ENCODE measurements at places on chromosomes 4 and X. TPM values are rescaled to one million over a fixed set of nuclear protein-coding genes. Genes with fewer than 3 reads are reported as not detected.

GRCh38 chr4:73676861-73677323, 56.7 kb upstream of the RASSF6 start:
- DNase-seq = no peak

DNA sequence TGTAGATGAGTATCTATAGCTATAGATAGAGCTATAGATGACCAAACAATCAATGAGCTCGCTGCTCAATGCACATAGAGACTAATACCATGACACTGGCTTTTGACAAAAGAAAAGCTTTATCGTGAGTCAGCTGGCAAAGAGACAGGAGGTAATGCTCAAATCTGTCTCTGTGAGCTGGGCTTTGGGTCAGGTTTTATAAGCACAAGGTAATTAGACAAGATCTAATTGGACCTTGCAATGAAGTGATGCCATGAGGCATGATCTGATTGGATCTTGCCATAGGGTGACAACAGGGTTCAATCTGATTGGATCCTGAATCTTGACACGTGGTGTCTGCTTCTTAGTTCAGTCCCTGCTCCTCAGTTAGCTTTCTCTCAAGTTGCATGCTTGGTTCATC, 180.7 kb upstream of the MXRA5 start:
- DNase-seq = no peak

The CTBP1 gene
- total RNA-seq = 212 TPM

- no peak for DNase-seq
Measured at GRCh38 chr4:17115583-17115982, 217.1 kb upstream of the LDB2 start.

The RNF150 gene
- not detected for total RNA-seq

DNA sequence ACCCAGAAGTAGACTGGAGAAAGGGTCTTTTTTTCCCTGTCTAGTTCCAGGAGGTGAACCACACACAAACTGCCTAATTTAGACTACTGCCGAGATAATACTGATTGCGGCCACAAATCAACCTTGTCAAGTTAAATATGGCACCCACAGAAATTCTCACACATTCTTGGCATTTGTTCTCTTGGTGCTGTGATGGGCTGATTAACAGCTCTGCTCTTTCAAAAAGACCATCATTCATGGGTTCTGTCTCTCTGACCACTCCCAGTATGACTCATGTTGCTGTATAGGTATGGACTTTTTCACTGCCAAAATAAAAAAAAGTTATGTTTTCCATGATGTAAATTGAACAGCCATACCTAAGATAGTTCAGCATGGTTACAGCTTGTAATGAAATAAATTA, 1003.5 kb upstream of the LCORL start:
- no peak for DNase-seq

The ADGRL3 gene
- total RNA-seq = not detected

The ENPP6 gene
- total RNA-seq = not detected

The PF4V1 gene
- not detected for total RNA-seq

GRCh38 chrX:153440556-153441135, 5.2 kb downstream of the TREX2 start:
- DNase-seq = no peak

DNA sequence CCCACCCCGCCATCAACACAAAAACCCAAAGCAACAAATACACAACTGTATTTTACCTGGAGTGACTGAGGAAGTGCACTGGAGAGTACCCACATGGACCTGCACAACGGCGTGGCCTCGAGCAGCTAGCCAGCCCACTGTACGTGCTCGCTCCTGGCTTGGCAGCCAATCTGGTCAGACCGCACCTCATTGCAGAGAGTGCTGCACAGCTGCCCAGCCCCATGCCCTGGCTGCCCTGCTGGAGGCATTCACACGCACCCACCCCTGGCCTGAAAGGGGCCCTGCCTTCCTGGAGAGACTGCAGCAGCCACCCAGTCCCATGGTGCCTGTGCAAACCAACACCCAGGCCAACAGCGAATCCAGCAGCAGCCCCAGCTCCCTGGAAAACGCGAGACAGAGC, 116.3 kb downstream of the GALNTL6 start:
- DNase-seq = no peak

DNA sequence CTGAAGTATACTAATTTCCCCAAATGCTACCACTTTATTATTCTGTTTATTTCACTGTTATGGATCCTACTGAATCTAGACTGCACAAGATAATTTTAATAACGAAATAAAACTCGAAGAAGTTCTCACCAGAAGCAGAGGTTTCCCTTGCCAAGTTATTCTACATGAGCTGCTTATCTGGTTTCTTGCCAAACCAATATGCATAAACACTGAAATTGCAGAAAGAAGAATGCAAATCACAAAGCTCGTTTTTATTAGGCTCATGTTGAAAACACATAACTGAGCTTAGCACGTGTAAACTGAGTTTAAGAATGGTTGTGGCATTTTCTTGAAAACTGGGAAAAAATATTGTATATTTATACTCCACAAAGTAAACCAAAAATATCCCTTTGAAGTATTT, 35.9 kb downstream of the GRID2 start:
- DNase-seq = no peak

The SSX3 gene
- total RNA-seq = not detected

DNA sequence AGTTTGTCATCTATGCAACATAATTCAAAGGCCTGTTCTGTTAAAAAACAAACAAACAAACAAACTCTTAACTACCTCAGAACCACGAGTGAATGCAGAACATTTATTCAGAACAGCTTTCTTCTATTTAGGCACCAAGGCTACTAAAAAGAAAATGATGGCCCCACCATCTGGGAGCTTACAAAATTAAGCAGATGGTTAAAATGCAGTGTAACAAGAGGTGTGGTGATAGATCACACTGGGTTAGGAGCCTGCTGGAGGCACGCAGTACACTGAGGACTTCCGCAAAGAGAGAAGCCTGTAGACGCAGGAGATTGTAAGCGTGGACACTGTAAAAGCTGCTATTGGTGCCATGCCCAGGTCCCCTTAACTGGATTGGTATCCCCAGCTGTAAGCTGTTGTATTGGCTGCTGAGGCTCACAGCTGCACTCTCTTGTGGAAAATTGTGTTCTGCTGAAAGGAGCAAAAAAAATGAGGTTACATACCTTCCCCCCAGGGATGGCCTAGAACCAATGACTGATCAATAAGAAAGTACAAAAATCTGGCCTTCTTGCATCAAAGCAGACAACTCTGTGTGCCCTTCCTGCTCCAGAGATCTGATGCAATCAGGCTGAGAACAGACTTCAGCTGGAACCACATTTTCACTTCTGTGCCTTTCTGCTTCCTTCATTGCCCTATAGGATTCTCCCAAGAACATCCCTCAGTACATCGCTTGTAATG, 60.0 kb downstream of the SHROOM3 start:
- no peak for DNase-seq

- no peak for DNase-seq
Measured at GRCh38 chrX:936979-937769, 275.3 kb downstream of the CRLF2 start.

The PRRG3 gene
- not detected for total RNA-seq

The NDP gene
- total RNA-seq = not detected

The EBP gene
- total RNA-seq = 33.4 TPM

DNA sequence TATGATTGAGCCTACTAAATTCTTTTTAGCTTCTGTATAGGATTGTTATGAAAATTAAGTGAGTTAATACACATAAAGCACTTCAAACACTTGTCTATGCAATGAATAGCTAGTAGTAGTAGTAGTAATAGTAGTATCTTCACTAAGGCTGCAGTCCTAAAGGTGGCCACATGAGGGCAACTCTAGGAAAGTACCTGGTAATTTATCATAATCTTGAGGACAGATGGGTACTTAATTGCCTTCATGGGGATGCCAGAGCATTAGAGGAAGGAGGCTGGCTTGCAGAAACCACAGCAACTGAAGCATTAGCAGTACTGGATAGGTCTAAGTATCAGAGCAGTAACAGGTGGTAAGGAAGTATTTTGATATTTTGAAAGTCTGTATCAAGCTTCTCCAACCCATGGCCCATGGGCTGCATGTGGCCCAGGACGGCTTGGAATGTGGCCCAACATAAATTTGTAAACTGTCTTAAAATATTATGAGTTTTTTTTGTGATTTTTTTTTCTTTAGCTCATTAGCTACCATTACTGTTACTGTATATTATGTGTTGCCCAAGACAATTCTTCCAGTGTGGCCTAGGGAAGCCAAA, 17.3 kb downstream of the NIPAL1 start:
- peak; percentile 83 for DNase-seq

GRCh38 chr4:99013884-99014523, 18.5 kb downstream of the METAP1 start:
- no peak for DNase-seq

The PLP1 gene
- not detected for total RNA-seq

DNA sequence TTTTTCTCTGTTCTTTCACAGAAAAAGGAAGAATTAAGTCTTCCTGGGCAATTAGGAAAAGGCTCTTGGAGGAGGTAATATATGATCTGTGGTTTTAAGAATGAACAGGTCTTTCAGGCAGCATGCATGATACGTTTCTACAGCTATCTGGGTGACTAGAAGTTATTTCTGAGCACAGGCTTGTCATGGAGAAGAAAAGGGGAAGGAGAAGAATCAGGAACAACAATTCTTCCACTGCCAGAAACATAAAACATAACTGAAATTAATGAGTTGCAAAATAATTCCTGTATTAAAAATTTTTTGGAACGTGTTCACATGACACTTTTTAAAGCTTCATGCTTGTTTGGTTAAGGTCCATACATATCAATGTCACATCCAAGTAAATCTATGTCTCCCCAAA, 17.7 kb upstream of the STIM2 start:
- no peak for DNase-seq

The KLHL8 gene
- total RNA-seq = 14.3 TPM

The FATE1 gene
- total RNA-seq = not detected

The SOX3 gene
- total RNA-seq = not detected

DNA sequence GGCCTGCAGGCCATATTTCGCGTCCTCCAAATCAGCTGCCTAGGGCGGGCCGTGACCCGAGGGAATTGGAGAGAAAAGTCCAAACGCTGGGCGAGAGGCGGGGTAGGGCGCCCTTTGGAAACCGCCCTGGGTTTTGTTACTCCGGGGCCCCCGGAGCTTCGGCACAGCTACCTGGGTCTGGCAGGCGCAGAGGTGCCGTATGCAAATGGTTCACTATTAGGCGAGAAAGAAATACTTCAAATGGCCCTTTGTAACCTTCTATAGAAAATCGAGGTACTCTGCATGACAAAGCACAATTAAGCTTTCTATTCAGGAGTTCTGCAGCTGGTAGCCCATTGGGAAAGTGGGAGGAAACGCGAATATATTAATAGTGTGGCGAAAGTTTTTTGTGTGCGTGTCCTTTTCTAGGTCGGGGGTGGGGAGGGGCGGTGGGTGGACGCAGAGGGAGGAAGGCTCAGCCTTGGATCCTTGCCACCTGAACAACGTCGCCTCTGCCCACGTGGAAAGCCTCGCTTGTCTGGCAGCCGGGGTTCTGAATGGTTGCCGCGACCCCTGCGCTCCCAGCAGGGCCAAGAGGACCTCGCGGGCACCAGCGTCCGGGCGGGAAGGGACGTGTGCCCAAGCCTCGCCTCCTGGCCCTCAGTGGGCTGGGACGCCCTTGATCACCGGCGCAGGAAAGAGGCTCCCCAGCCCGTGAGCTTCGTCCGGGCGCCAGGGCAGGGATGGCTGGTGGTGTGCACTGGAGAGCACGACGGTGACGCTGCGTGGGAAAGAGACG, 9.5 kb downstream of the GSX2 start:
- peak; percentile 22 for DNase-seq

All from B cell (primary cell).